GM12892 (cell line): ENCODE measurements at places on chromosomes 3 and 15.

GRCh38 chr3:52570076-52570475 lies 33.7 kb downstream of the UQCC5 start:
- no peak for DNase-seq

DNA sequence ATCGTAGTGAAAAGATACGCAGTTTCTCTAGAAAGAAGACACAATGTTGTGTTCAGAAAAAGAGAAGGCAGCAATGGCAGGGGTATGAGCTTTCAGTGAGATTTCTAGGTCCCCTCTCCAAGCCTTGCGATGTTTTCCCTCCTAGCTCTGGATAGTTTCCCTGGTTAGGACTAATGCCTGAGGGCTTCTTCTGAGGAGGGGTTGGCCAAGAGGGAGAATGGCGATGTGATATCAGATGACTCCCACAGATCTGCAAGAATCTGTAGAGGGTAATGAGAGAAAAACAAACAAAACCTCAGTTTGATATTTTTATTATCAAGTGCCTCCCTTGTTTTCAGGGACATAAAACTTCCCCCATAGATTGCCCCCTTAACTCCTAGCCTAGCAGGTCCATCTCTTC lies 4.1 kb upstream of the CLDN1 start:
- DNase-seq, result no peak

- no peak for DNase-seq
Measured at GRCh38 chr3:132268956-132269355, 48.3 kb upstream of the ACP3 start.

- no peak for DNase-seq
Measured at GRCh38 chr3:142115867-142116668, 33.3 kb downstream of the TFDP2 start.

DNA sequence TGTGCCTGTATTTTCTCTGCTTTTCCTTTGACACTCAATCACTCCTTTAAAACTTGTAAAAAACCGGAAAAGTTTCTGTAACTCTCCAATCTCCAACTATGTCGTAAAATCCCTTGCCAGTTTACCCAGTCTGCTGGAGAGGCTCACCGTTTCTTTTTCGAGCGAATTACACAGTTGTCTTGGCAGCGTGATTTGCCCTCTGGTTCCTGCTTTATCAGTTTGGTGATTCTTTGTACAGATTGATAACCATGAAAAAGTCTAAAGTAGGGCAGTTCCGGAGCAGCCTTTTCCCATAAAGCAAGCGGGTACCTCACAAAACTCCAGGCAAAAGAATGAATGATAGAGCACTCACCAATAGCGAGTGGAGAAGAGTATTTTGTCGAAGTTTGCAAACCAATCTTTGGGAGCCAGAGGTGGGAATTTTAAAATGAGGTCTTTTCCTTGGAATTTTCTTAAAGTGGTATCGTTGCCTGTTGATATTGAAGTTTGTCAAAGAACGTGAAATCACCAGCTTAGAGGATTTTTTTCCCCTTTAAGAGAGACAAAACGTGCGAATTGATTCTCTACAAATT lies at the start of gene TTC23:
Gene TTC23, minus strand, starts transcription at position 312 of the 572 bp plus-strand sequence. CDS start 20,869 bp downstream, outside the sequence.
- DNase-seq, result no peak

- DNase-seq, result no peak
Measured at GRCh38 chr15:32844118-32844711, 126.4 kb downstream of the GREM1 start.

DNA sequence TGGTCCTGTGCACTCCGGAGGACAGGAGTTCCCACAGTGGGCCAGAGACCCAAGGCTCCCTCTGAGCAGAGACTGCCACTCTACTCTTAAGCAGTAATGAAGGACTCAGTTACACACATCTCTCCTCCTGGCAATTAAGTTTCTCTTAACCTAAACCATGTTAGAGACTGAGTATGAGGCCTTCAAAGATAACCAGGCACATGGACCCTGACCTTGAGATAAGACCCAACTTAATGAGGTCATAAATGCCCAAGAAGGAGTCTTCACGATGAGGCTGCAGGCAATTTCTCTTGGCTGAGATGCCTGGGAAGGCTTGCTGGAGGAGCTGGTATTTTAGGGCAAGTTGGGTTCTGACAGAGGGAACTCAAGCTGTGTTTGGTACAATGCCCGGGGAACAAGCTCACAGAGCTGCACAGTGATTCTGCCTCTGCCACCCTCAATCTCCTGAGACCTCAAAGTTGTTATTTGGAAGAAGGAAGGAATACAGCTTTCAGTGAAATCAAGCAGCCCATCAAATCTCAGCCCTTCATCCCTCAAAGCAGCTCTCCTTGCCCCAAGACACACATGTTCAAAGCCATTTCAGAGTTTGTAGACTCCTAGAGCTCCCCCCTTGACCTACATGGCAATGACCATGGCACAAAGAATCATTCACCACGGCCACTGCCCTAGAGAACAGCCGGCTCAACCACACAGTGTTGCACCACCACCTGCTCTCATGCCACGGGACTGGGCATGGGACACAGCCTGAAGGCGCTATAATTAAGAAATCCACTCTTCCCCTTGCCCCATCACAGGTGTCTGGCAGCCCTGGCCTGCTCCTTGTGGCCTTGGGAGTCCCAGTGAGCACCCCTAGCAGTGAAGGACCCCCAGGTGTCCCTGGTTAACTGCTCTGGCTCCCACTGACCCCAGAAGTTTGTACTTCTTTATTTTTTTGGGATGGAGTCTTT lies 7.1 kb downstream of the RMDN3 start:
- DNase-seq, result no peak

DNA sequence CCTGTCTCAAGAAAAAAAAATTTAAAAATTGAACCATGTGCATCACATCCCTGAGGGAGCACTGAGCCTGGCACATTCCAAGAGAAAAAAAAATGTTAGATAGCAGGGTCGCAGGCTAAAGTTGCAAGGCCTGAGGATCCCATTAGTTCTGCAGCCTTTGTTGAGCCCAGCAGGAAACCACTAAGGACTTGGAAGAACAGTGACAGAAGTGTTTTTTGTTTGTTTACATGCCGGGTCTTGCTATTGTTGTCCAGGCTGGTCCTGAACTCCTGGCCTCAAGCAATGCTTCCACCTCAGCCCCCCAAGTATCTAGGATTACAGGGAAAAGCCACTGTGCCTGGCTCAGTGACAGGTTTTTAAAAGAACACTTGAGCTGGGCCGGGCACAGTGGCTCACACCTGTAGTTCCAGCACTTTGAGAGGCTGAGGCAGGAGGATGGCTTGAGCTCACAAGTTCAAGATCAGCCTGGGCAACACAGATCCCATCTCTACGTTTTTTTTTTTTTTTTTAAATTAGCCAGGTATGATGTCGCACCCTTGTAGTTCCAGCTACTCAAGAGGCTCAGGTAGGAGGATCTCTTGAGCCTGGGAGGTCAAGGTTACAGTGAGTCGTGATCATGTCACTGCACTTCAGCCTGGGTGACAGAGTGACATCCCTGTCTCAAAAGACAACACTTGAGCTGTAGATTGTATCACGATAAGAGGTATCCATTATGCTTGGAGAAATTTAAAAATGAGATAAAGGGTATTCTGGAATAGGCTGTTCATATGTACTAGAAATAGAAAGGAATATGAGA lies 15.2 kb downstream of the CHAC1 start:
- DNase-seq, result no peak

DNA sequence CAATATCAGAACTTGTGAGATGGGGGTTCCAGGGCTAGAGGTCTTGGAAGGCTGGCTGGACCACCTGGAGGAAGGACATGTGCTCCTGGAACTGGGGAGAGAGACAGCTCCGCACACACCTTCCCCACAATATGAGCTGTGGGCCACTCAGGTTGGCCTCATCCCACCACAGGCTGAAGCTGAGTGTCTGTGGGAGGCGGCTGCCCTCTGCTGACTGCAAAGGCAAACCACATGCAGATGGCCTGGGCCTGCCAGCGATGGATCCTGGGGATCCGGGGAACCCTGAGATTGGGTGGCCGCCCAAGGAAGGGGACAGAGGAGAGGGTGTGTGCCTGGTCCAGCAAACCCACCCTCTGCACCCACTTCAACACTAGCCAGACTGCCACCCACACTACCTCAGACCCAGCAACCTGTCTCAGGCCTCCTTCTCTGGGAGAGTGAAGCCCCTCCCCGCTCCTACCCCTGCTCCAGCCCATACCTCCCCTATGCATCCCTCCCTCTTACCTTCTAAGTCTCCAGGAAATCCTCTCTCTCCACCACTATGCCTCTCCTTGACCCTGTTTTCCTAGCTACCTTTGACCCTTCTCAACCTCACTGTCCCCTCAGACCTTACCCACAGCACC lies 44.8 kb downstream of the CYP11A1 start:
- DNase-seq, result peak; percentile 72

- DNase-seq, result no peak
Measured at GRCh38 chr15:40360015-40360414, 2.0 kb downstream of the DISP2 start.

DNA sequence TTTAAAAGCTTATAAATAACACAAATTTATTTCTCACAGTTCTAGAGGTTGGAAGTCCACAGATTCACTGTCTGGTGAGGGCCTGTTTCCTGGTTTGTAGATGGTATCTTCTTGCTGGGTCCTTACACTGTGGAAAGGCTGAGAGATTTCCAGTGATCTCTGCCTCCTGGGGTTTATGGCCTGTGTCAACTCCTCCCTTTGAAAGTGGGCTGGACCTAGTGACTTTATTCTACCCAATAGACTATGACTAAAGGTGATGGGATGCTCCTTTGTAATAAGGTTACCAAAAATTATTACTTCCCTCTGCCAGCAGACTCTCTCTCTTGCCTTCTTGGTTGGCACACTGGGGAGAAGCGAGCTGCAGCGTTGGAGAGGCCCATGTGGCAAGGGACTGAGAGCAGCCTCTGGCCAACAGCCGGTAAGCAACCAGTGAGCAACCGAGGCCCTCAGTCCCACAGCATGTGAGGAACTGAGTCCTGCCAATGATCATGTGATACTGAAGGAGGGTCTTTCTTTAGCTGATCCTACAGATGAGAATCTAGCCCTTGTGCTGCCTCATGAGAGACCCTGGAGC lies 14.0 kb upstream of the COPG1 start:
- DNase-seq, result no peak

GRCh38 chr3:4838621-4839022 lies 140.6 kb upstream of the BHLHE40 start:
- DNase-seq, result no peak

DNA sequence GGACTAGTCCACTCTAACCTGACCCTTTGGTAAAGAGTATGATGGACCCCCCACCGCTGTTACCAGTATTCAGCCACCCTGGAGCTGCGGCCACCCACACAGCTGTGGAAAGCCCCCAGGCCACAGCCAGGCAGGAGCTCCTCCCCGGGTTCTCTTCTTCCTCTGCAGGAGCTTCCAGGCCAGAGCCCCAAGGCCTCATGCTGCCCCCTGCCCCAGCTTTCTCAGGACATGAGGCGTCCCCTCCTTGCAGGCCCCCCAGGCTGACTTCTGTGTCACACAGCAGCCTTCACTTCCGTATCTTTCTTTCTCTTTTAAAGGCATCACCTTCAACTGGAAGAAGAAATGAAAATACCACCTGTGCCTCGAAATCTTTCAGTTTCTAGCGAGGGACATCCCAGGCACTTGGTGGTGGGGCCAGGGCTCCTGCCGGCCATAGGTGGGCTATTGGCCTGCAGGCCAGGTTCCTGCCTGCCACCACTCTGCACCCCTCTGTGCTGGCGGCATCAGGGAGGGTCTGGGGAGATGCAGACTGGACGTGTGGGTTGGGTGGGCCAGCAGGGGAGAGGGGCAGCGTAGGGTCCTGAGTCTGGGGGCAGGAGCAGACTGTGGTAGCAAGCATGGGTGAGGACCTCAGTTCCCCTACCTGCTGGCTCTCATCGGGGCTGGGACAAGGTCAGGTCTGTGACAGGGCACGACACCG lies 19.9 kb downstream of the KLF13 start:
- DNase-seq, result no peak

GRCh38 chr3:4979428-4980228 lies at the start of gene BHLHE40:
TSS of gene BHLHE40 (plus strand) at chr3:4979437. CDS start at chr3:4979719, 282 bp downstream.
- no peak for DNase-seq

GRCh38 chr15:93500155-93500554 lies 411.1 kb upstream of the RGMA start:
- no peak for DNase-seq

DNA sequence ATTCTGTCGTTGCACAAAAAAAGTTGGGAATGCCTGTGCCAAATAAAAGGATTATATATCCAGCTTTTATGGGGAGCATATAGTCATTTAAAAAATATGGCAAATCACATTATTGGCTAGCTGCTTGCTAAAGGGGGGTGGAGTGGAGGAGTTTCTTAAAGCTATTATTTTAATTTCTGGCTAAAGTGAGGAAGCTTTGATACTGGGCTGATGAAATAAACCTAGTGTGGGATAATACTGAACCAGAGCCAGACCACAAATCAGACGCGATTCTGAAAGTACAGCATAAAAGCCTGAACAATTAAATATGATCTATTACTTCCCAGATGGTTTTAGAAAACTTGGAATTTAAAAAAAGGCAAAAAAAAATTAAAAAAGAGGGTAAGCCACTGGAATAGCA lies 14.4 kb downstream of the POLR2M start:
- DNase-seq, result no peak

- DNase-seq, result no peak
Measured at GRCh38 chr3:78906245-78906644, 861.6 kb downstream of the ROBO1 start.

DNA sequence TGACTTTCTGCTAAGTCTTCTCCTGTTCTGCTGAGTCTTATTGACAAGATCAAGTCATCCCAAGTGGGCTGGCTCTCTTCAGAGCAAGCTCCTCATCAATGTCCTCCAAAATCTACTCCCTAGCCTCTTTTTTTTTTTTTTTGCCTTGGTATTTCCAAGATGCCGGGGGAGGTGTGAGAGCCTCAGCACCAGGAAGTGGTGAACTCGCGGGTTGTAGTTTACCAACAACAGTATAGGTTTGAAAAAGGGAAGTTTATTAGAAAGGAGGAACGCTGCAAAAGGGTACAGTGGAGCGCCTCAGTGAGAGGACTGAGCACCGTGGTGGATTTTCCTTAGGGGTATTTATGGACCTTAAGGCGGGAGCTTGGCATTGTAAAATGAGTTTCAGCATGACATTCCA lies 94.3 kb upstream of the SGO1 start:
- no peak for DNase-seq
